ENCODE measurements at places on chromosomes 4 and X. TPM values are rescaled to one million over a fixed set of nuclear protein-coding genes. Genes with fewer than 3 reads are reported as not detected.

DNA sequence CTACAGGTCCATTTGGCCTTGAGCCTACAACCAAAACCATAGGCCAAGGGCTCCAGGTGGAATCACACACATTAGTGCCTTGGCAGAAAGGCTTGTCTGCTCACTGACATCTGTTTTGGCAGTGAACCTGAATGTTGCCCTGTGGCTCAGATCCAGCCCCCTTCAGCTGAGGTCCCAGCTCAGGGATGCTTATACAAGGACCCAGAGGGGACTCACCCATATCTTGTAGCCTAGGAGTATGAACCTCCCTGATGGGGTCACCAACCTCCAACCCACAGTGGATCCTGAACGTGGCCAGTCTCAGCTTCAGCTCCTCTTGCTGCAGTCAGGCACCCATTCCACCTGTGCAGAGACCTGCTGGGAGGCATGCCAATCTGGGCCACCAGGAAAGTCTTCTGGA, 50.8 kb upstream of the HMX1 start:
- no peaks in the 10 kb centered on the region for H3K27me3 ChIP-seq
- DNase-seq: no peak
- no peaks in the 10 kb centered on the region for H3K36me3 ChIP-seq
- no peaks in the 10 kb centered on the region for H3K4me1 ChIP-seq

RPS6KA6 gene
- not detected for total RNA-seq

DNA sequence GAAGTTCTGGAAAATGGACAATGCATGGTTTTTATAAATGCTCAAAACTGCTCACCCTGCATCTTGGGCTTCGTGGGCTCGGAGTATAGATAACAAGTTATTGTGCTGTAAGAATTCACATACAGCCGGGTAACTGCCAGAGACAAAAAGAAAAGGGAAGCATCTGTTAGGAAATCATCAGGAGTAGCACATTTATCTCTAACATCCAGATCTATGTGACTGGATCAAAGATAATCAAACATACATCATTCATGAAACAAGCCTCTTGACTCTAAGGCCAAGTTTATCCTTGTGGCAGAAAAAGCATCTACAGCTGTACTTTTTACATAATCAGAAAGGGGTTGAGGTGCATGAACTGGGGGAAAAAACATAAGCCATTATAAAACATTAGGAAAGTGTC, 264.2 kb downstream of the PPP3CA start:
- H3K4me3 ChIP-seq: no peak overlapping the region
- no peaks in the 10 kb centered on the region for H3K4me1 ChIP-seq
- no peaks in the 10 kb centered on the region for H3K27me3 ChIP-seq

GRCh38 chrX:48471504-48471903, 1.4 kb upstream of the SLC38A5 start:
- no peak overlapping the region for H3K27ac ChIP-seq
- H3K36me3 ChIP-seq: no peaks in the 10 kb centered on the region
- no peak for DNase-seq
- peaks cover 5% of the 10 kb centered on the region for H3K4me1 ChIP-seq

DNA sequence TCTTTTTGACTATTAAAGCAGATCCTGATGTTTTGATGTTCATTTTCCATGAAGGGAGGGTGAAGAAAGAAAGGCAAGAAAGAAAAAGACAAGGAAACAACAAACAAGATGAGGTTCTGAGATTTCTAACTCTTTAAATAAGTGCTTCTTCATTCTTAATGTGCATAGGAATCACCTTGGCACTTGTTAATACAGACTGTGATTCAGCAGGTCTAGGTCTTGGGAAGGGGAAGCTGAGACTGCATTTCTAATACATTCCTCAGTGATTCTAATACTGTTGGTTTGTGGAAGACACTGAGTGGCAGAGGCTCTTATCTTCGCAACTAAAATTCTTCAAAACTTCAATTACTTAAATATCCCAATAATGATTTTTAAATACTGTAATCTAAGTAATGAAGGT, 95.2 kb upstream of the NAP1L5 start:
- no peak overlapping the region for H3K27ac ChIP-seq
- no peaks in the 10 kb centered on the region for H3K4me1 ChIP-seq
- peaks cover 12% of the 10 kb centered on the region for H3K36me3 ChIP-seq
- H3K27me3 ChIP-seq: no peaks in the 10 kb centered on the region

TKTL2 gene
- not detected for total RNA-seq

MAGEE2 gene
- total RNA-seq: not detected

DNA sequence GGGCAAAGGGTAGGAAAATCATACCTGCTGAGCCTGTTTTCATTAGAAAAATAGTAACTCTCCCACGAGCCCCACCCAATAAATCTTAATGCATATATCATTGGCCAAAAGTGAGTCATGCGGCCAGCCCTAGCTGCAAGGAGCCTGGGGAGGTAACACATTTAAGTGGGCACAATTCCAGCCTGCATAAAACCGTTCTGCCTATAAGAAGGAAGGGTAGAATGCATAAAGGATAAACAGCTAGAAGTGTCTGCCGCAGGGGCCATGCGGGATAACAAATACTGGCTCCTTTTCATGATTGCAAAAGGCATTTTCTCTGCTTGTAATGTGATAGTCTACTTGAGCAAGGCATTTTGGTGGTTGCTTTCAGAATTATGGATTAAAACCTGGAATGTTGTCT, 37.1 kb downstream of the EFHC2 start:
- no peaks in the 10 kb centered on the region for H3K27me3 ChIP-seq
- H3K4me3 ChIP-seq: no peak overlapping the region
- H3K36me3 ChIP-seq: no peaks in the 10 kb centered on the region

- no peak for DNase-seq
- H3K27me3 ChIP-seq: no peaks in the 10 kb centered on the region
- no peaks in the 10 kb centered on the region for H3K36me3 ChIP-seq
These were observed 41.6 kb downstream of the APBB2 start for GRCh38 chr4:41172786-41173185.

RNF212 gene
- total RNA-seq: 1.8 TPM

GRCh38 chr4:155005395-155006090, 202.9 kb upstream of the NPY2R start:
- H3K27ac ChIP-seq: no peak overlapping the region
- no peaks in the 10 kb centered on the region for H3K4me1 ChIP-seq
- H3K36me3 ChIP-seq: no peaks in the 10 kb centered on the region
- H3K27me3 ChIP-seq: no peaks in the 10 kb centered on the region

RGN gene
- total RNA-seq: not detected

DNA sequence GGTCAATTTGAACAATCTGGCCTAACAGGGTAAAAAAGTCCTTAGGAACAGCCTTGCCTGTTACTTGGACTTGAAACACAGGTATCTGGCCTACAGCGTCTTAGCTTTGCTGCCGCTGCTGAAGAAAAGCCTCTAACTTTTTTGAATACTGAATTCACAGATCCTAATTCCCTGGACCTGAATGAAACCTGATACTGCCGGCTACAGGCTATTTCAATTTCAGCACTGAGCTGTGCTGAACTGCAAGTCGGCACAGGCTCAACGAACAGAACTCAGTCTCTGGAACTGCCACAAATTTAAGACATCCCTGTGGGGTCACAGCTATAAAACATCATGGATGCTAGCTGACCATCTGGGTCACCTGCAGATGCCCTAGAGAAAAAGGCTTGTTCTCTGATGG, 7.2 kb downstream of the NR0B1 start:
- no peak overlapping the region for H3K4me3 ChIP-seq
- no peaks in the 10 kb centered on the region for H3K4me1 ChIP-seq
- no peaks in the 10 kb centered on the region for H3K36me3 ChIP-seq
- no peak for DNase-seq
- H3K27me3 ChIP-seq: no peaks in the 10 kb centered on the region

MAGEA12 gene
- not detected for total RNA-seq

- H3K4me1 ChIP-seq: no peaks in the 10 kb centered on the region
- H3K36me3 ChIP-seq: no peaks in the 10 kb centered on the region
- no peak overlapping the region for H3K27ac ChIP-seq
- H3K27me3 ChIP-seq: no peaks in the 10 kb centered on the region
These were observed 19.9 kb downstream of the DCHS2 start for GRCh38 chr4:154471526-154472331.

GRCh38 chrX:77446029-77446585, 1.1 kb upstream of the FGF16 start:
- no peaks in the 10 kb centered on the region for H3K27me3 ChIP-seq
- H3K4me1 ChIP-seq: peaks cover 6% of the 10 kb centered on the region
- peak overlapping the region; percentile 33 for H3K4me3 ChIP-seq

MAGEA3 gene
- total RNA-seq: not detected

COL4A6 gene
- not detected for total RNA-seq

GRCh38 chr4:153159728-153160221, 44.5 kb upstream of the TRIM2 start:
- H3K27ac ChIP-seq: no peak overlapping the region
- no peaks in the 10 kb centered on the region for H3K36me3 ChIP-seq
- DNase-seq: no peak

- no peaks in the 10 kb centered on the region for H3K36me3 ChIP-seq
- no peaks in the 10 kb centered on the region for H3K27me3 ChIP-seq
- H3K4me3 ChIP-seq: no peak overlapping the region
- H3K4me1 ChIP-seq: peaks cover 12% of the 10 kb centered on the region
- H3K27ac ChIP-seq: no peak overlapping the region
These were observed 27.5 kb upstream of the PLCXD1 start for GRCh38 chrX:253451-254297.

DNA sequence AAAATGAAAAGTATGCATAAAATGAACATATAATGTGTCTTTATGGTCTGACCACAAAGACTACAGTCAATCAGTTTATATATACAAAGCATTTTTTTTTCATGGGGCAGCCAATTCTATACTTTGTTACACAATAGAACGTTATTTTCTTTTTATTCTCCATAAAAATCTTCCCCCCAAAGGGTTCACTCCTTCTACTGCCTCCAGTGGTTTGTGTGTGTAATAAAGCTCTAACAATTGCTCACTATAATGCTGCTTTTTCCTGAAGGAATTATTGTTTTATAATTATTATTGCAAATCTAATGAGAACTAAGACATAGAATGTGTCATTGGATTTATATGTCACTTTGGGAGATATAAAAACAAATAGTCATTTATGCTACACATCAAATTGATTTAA, 664.1 kb upstream of the PABPC4L start:
- DNase-seq: no peak
- H3K27ac ChIP-seq: no peak overlapping the region
- no peaks in the 10 kb centered on the region for H3K36me3 ChIP-seq
- no peaks in the 10 kb centered on the region for H3K4me1 ChIP-seq
- no peak overlapping the region for H3K4me3 ChIP-seq

GRCh38 chrX:109403922-109404321, 78.0 kb downstream of the GUCY2F start:
- H3K27ac ChIP-seq: no peak overlapping the region
- no peak overlapping the region for H3K4me3 ChIP-seq
- H3K36me3 ChIP-seq: no peaks in the 10 kb centered on the region
- DNase-seq: no peak
- no peaks in the 10 kb centered on the region for H3K4me1 ChIP-seq

NWD2 gene
- not detected for total RNA-seq

GRCh38 chrX:150258463-150259430, 104.4 kb upstream of the MAMLD1 start:
- no peaks in the 10 kb centered on the region for H3K27me3 ChIP-seq
- H3K27ac ChIP-seq: no peak overlapping the region

- H3K36me3 ChIP-seq: no peaks in the 10 kb centered on the region
- H3K4me1 ChIP-seq: no peaks in the 10 kb centered on the region
- H3K4me3 ChIP-seq: no peak overlapping the region
- no peak overlapping the region for H3K27ac ChIP-seq
- H3K27me3 ChIP-seq: peaks cover 16% of the 10 kb centered on the region
These were observed 33.9 kb upstream of the HPF1 start for GRCh38 chr4:169791527-169792156.

Data from naive thymus-derived CD4-positive, alpha-beta T cell (primary cell).